ENCODE measurements at places on chromosomes 3 and 15.

DNA sequence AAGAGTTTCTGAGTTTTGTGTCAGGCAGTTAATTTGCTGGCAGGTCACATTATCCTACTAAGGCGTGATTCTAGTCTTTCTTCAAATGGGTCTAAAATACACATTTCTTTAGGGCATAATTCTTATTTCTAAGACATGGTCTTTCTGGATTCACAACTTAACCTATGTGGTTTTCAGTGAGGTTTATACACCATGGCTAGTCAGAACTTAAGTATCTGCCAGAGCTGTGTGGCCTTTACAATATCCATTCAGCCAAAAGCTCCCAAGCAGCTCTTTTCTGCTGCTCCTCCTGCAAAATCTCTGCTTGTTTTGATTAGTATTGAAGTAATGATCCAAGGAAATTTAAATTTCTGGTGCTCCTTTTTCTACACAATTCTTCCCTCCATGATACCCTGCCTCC, 33.5 kb downstream of the SLC9C1 start:
- no peak for DNase-seq

GRCh38 chr3:144774897-144775296, 803.3 kb downstream of the DIPK2A start:
- DNase-seq, result no peak

DNA sequence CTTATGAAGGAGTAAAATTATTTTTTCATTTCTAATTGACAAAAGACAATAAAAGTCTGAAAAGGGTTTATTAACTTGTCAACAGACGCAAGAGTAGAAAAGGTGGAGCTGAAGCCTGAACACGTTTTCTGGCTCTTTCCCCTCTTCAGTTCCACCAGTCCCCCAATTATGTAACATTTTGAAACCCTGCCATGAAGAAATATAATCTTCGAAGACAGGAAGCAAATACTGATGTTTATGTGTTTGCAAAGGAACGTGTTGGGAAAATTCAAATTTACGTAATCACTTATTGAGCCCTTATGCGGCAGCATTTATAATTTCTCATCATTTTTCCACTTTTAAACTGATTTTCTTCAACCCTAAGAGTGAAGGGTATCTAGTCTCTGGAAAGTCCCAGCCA, 767 bp downstream of the AP3S2 start:
- no peak for DNase-seq

DNA sequence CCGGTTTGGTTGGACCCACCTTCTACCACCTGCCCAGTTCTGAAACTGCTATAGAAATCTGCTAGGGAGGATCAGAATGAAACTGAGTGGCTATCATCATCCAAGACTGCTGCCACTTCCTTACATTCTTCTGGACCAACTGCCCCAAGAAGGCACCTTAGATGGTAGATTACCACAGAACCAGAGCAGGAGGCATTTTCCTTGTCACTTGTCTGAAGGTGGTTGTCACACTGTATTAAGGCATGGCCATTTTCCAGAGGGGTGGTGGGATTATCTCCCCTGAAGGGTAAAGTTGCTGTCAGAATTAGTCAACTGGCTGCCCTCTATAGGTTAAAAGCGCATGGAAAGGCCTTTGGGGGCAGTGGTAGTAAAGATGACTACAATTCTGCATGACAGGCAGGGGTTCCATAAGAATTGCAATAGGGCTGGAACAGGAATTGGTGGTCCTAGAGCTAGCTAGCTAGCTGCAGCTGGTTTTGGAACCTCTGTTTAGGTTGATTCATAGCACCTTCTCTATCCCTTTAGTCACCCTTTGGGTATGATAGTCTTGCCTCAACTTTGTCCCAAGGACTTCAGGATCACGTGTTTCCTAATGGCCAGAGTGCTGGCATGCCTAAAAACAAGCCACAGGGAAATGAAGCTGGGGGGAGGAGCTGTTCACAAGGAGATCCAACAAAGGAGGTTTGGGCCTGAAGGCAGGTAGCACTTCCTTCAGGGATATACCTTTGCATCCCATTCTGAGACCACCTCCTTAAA, 4.8 kb upstream of the CSPG5 start:
- no peak for DNase-seq

DNA sequence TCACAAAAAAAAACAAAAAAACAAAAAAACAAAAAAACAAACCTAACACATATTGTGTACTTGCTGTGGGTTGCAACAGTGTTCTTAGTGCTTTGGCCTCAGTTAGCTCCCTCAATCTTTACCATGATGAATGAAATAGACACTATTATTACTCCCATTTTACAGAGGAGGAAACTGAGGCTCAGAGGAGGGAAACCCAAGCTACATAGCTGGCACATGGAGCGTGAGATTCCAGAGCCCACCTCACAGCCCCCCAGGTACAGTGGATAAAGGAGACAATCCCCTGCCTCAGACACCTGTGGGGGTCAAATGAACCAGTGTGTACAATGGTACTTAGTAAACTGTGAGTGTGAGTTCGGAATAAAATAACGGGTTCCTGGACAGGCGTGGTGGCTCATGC, 104.9 kb upstream of the SMAD3 start:
- no peak for DNase-seq

- no peak for DNase-seq
These were observed 984 bp upstream of the DUT start for GRCh38 chr15:48330105-48330785.

- peak; percentile 43 for DNase-seq
These were observed 20.6 kb downstream of the MYH15 start for GRCh38 chr3:108489776-108490175.

- no peak for DNase-seq
These were observed 117.1 kb downstream of the MTHFS start for GRCh38 chr15:79779746-79780145.

DNA sequence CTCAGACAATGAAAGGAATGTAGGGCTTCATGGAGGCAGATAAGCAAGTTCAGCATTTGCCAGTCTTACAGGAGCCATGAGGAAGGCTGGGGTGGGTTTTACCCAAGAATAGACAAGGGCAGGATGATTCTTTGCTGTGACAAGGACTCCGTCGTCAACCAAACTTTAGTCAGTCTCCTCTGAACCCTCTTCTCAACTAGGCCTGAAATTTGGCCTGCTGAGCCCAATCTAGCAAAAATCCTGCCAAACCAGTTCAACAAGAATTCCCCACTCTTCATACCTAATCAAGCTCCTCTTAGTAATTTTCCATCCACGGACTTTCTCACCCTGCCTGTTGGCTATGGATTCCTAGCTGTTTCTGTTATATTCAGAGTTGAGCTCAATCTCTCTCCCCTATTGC, 280.5 kb downstream of the TBL1XR1 start:
- DNase-seq, result no peak

DNA sequence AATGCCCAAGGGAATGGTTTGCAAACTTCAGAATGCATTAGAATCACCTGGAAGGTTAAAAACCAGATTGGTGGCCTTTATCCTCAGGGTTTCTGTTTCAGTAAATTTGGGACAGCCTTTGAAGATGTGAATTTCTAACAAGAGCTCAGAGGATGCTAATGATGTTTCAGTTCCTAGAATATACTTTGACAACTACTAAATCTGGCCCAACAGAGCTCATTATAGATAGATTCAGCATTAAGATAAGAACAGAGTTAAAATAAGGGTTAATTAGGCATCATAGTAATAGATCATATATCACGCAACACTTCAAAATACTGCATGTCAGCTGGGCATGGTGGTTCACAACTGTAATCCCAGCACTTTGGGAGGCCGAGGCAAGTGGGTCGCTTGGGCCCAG, 9.3 kb upstream of the KPNA4 start:
- DNase-seq, result no peak

DNA sequence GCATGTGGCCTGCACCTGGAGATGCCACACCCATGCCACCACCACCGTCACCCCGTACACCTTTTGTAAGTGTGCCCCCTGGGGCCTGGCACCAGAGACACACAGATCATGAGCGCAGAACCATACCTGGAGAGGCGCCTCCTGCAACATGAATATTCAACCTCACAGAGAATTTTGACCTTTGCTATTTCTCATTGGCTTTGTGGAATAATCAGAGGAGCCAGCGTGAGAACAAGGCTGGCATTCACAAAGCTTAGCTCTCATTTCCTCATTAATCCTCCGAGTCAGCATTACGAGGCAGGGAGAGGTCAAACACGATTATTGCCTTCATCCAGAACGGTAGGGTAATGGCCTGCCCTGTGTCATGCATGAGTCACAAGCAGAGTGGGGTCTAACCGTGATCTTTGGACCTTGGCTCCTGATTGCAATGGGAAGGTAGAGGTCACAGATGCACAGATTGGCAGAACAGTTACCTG, 73.0 kb upstream of the POMGNT2 start:
- no peak for DNase-seq

- no peak for DNase-seq
These were observed 593.3 kb upstream of the KCNMB2 start for GRCh38 chr3:177942911-177943310.

GRCh38 chr3:121411523-121411922, 134.3 kb downstream of the POLQ start:
- no peak for DNase-seq

- no peak for DNase-seq
These were observed 405.9 kb upstream of the TBL1XR1 start for GRCh38 chr3:177603148-177603603.

- DNase-seq, result peak; percentile 63
These were observed at the start of gene TMEM108 for GRCh38 chr3:133038089-133038730. Gene TMEM108, plus strand, starts transcription at chr3:133038391.

DNA sequence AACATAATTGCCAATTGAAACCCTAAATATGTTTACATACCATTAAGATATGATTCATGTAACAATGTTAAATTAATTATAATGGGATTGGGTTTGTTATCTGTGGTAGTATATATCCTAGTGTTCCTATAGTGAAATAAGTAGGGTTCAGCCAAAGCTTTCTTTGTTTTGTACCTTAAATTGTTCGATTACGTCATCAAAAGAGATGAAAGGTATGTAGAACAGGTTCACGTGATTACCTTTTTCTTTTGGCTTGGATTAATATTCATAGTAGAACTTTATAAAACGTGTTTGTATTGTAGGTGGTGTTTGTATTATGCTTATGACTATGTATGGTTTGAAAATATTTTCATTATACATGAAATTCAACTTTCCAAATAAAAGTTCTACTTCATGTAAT, 212.4 kb downstream of the CHL1 start:
- DNase-seq, result no peak

DNA sequence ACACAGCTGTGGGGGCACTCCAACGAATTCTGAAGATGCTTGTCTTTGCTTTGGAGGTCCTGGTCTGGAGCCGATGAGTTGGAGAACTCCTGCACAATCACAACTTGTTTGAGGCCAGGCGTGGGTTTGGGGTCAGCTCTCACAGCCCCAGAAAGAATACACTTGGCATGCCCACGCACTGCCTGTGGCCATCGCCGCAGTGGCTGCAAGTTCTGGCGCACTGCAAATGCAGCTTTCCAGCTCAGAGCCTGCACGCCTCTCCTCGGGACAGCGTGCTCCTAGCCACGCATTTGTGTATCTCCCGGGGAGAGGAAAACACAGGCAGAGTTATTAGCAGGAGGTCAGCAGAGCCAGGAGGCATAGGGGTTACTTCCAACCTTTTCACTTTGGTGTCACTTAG, 282.7 kb downstream of the ADAMTS17 start:
- no peak for DNase-seq

GRCh38 chr3:31213869-31214486, 318.7 kb upstream of the STT3B start:
- no peak for DNase-seq

DNA sequence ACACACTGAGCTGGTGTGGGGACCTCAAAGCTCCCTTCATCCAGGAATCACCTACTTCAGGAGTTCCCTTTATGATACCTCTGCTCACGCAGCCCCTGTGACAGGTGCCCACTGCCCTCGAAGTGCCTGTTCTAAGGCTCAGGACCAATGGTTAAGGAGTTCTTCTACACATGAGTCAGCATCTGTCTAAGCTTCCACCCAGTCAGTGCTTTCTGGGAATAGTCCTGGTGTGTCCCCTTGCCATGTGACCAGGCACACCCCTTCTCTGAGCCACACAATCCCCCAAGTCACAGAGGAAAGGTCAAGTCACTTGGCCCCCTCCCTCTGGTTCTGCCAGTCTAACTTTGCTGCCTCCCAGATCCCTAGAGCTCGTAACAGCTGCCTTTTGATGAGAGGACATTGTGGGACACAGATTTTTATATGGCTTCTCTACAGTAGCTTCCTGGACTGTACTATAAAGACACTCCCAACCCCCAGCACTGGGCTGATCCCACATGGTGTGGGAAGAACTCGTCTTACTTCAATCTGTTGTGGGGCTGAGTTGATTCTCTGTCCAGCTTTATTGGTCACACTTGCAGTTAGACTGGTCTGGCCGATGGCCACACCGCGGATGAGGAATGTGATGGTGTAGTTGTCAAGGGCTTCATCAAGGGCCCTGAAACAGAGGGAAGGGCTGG, 78.8 kb downstream of the NUP210 start:
- DNase-seq, result no peak

- DNase-seq, result no peak
These were observed 19.6 kb downstream of the SUMF1 start for GRCh38 chr3:4447295-4447999.

DNA sequence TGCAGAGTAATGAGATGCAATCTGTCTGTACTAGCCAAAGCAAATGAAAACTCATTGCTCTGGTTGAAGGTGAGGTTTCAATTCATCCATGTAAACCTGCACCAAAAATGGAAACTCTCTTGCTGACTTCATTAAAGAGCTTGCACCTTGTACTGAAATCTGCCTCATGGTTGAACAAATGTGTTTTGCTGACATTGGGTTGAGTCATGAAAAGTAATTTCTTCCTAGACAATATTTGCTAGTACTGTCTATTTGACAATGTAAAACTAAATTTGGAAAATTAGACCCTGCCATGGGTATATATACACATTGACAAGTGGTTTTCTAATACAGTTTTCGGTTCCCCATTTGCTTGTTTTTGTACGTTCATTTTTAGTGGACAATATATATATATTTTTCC, 33.3 kb downstream of the RYR3 start:
- DNase-seq, result no peak

DNA sequence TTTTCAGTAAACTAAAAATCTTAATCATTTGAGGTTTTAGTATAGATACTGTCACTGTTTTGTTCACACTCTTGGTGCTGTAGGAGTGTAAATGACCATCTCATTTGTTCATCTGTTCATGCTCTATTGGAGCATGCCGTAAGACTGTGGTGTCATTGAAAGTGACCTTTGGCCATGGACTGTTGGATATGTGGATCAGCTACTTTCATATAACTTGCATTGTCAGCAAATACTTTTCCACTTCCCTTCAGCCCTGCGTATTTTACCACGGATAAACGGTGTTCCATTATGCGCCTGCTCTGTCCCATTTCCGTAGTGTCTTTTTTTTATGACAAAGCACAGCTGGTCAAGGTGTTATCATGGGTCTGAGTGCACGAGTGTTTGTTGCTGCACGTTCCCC, 32.6 kb upstream of the SENP5 start:
- DNase-seq, result no peak

- DNase-seq, result peak; percentile 10
These were observed 39.6 kb downstream of the TGM4 start for GRCh38 chr3:44913868-44914468.

DNA sequence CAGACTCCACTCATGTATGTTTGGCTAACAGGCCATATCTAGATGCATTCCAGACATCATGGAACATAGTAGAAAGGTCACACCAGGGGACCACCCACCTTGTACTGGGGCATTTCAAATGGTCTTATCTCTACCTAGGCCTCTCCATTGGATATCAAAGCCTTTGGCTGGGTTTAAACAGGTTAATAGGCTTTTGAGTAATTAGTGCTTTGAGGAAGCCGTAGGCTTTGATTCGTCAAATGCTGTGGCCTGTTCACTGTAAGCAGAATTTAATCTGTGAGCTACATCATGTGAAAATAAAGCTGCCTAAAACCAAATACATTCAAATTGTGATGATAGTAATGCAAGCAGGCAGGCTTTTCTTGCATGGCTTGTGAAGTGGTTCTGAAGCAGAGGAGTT, 129.5 kb downstream of the ST8SIA2 start:
- DNase-seq, result no peak
